ENCODE measurements at places on chromosomes 12 and 14. TPM values are rescaled to one million over a fixed set of nuclear protein-coding genes. Genes with fewer than 3 reads are reported as not detected.

GRCh38 chr12:15584366-15585041, 204.7 kb downstream of the EPS8 start:
- peak; percentile 26 for DNase-seq

DNA sequence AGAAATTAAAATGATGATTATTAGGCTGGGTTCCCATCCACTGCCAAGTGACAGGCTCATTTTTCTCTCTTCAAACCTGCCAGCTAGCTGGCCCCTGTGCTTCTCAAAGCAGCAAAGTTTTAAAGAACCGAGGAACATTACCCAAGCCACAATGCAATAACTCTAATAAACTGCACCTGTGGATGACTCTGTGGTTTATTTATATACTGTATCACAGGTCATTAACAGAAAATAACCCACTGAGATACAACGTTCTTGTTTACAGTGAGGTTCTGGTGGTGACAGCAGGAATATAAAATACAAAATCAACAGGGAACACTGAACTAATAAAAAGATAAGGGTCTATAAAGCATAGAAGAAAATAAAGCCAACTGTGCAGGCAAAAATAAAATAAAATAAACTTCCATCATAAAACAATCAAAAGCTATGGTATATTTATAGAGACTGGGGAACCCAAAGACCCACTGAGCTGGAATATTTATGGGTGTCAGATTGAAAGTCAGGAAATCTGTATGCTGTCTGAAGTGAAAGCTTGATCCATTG, 472.9 kb downstream of the NOVA1 start:
- DNase-seq = no peak

Gene ADCK1
- total RNA-seq = 4.7 TPM

- no peak for DNase-seq
Measured at GRCh38 chr12:15886372-15887042, 4.3 kb downstream of the STRAP start.

- DNase-seq = no peak
Measured at GRCh38 chr12:22628228-22628627, 3.3 kb downstream of the ETNK1 start.

DNA sequence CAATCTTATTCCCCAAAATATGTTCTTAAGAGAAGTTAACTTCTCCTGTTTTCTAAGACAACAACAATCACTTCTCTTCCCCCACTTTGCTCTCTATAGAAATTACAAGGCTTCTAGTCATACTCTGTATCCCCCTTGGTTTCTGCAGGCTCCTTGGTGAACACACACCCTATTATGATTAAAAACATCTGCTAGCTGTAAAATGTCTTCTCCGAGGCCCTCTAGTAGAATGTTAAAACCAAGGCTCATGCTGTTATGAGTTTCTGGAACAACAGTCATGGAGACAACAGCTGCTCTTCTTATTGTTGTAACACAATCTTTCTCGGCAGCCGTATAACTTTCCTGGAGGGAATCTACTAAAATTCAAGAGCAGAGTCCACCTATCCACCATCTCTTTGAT, 397.5 kb upstream of the CCDC196 start:
- no peak for DNase-seq
